Cardiac muscle cell (in vitro differentiated cells and primary cell): ENCODE measurements at places on chromosomes 1 and 21.
A peak's percentile ranks its signal among the peaks of the same experiment; 100 is the strongest.

DNA sequence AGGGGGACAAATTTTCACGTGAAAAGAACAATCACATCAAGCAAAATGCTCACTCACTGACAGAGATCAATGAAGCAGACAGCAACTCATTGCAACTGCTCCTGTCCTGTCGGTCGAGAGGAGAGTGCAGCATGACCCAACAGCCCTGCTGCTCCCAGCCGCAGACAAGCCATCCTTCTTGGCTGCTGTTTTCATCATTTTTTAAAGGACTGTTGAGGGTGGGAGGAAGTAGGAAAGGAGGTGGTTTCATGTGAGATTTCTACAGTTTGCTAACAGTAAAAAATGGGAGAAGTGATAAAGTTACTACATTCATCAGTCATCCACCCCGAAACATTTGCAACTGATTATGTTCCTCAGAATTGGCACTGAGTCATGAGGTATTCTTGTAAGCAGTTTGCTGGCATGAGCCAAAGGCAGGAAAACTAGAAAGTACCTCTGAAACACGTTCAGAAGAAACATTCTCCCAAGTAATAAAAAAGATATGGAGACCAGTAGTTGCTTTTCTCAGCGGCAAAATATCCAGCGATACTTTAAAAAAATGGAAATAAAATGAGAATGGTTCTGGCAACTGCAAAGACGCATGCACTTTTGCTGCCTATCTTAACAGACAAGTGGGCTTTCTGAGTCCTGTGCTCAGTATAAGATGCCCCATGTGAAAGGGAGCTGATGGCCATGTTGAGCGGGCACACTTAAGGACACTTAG, 72.0 kb upstream of the CLDN14 start:
- DNase-seq: no peak

- DNase-seq: peak; percentile 40
These were observed 34.9 kb downstream of the UBIAD1 start for GRCh38 chr1:11307852-11308251.

GRCh38 chr21:33557447-33557846, 14.6 kb downstream of the SON start:
- DNase-seq: no peak

GRCh38 chr1:54300401-54300800, 100.4 kb downstream of the MRPL37 start:
- no peak for DNase-seq

DNA sequence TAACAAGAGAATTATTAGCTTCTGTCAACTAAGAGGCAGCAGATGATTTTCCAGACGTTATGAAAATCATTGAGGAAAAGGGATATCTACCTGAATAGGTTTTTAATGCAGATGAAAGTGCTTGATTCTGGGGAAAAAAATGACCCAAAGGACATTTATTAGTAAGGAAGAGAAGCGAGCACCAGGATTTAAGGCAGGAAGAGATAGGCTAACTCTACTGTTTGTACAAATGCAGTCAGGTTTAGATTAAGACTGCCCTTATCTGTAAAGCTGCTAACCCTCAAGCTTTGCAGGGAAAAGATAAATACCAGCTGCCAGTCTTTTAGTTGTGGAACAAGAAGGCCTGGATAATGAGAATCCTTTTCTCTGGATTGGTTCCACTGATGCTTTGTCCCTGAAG, 33.0 kb upstream of the LRIG2 start:
- DNase-seq: peak; percentile 43

DNA sequence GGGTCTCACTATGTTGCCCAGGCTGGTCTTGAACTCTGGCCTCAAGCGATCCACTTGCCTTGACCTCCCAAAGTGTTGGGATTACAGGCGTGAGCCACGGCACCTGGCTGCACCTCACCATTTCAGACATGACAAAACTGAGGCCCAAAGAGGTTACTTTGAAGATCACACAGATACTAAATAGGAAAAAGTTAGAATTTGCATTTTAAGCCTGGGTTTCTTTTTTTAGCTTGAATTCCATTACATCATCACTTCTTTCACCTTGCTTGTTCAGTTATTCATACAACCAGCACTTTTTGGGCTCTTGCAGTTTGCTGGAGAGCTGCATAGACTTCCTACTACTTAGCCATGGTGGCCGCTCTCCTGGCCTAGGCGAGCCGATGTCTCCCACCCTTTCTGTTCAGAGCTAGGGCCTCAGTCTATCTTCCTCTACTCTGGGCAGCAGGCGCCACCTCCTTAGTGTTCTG, 16.3 kb upstream of the CD2 start:
- no peak for DNase-seq

GRCh38 chr1:180923887-180924286, 11.2 kb downstream of the KIAA1614 start:
- no peak for DNase-seq

GRCh38 chr1:63073309-63074306, 248.8 kb upstream of the FOXD3 start:
- peak; percentile 25 for DNase-seq

GRCh38 chr1:92851729-92852128, 19.9 kb downstream of the RPL5 start:
- no peak for DNase-seq

- no peak for DNase-seq
These were observed 289.5 kb upstream of the SGIP1 start for GRCh38 chr1:66244429-66244828.

- no peak for DNase-seq
These were observed 59.4 kb downstream of the RUNX3 start for GRCh38 chr1:24870551-24871195.

DNA sequence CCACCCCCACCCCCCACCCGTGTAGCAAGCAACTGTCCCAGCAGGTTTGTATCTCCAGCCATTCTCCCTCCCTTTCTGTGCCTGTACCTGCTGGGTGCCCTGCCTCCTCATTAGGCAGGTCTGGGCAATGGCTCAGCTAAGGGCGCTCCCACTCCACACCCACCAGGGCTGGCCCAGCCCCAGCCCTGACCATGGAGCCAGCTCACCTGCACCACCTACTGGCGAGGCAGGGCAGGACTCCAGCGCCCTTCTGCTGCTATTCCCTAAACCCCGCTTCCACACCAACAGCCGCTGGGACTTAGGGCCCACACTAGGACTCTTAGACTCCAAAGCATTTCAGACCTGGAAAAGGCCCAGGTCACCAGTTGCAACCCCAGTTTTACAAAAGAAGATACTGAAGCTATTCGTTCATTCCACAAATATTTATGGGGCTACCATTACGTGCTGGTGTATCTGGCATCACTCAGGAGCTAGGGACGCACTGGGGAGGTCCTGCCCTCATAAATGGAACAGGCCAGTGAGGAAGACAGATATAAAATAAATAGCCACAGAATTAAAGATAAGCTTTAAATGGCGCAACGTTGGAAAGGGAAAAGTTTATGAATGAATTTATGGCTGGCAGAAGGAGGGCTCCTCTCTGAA, 24.0 kb downstream of the PGLYRP3 start:
- DNase-seq: peak; percentile 2

- DNase-seq: no peak
These were observed 57.0 kb downstream of the GPR161 start for GRCh38 chr1:168079761-168080160.
